Liver (tissue), 10 donors: ENCODE measurements at places on chromosomes 5 and 9.

GRCh38 chr5:122064992-122065391, 13.1 kb downstream of the LOX start:
- no peak for DNase-seq

GRCh38 chr5:154610321-154611154, 132.5 kb upstream of the HAND1 start:
- DNase-seq = peak; percentile 79

- DNase-seq = no peak
These were observed 101.3 kb downstream of the PAM start for GRCh38 chr5:102856389-102856777.

GRCh38 chr5:15959370-15960164, 220.0 kb downstream of the MARCHF11 start:
- DNase-seq = no peak

DNA sequence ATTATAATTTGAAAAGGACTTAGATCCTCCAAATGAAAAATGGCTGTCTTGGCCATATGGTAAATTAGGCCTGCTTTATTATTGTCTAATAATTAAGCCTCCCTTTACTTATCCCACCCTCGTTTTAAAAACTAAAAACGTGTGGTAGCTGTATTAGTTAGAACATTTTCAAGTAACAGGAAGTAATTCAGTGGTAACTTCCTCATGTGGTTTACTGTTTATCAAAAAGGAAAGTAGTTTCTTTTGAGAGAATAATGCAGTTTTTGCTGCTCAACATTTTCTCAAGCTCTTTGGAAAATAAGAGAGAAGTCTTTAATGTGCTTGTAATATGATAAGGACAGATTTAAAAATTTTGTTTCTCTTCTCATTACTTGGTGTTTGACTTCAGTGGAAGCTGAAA, 26.0 kb downstream of the ZCCHC7 start:
- no peak for DNase-seq

- no peak for DNase-seq
These were observed 35.8 kb upstream of the ATG10 start for GRCh38 chr5:81936066-81936465.

DNA sequence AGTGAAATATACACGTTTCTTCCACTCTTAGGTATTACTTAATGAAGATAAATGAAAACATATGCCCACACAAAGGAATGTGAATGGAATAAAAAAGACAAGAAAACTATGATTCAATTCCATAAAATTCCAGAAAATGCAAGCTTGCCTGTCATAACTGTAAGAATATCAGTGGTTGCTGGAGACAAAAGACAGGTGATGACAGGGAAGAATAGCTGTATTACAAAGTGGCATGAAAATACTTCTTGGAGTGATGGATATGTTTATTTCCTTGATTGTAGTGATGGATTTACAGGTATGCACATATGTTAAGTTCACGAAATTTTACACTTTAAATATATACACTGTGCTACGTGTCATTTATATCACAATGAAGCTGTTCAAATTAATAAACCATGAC, 553.3 kb downstream of the HTR1A start:
- no peak for DNase-seq

GRCh38 chr5:87541033-87541432, 128.3 kb upstream of the CCNH start:
- DNase-seq = no peak

DNA sequence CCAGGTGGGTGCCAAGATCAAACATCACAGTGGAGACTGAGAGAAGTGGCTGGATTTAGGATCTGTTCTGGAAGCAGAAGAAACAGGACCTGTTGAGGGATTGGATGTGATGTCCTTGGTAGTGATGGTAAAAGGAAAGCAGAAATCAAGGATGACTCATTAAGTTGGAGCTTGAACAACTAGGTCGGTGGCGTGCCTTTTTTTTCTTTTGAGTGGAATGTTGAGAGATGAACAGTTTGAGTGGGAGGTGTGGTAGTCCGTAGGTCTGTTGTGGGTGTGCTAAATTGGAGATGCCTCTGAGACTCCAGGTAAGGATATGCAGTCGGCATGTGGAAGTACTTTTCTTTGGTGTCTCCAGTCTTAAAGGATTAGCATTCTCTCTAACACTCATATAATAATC, 92.1 kb upstream of the IL12B start:
- no peak for DNase-seq

DNA sequence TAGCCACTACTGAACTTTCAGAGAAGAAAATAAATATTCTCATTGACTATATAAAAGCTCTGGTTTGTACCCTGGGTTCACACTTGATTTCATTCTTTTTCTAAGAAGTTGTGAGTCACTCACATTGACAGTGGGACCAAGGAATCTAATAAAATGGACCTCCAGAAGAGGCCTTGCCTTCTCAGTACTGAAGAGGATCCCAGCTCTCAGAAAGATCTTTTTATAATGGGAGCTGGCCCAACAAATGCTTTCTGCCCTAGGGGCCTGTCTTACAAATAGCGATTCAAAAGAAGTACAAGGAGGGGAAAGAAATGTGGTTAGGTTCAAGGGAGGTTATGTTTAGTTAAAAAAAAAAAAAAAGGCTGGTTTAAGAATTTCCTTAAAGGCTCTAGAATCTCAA, 237.9 kb downstream of the ISL1 start:
- no peak for DNase-seq

- DNase-seq = no peak
These were observed 181.1 kb upstream of the SPEF2 start for GRCh38 chr5:35436400-35437057.

DNA sequence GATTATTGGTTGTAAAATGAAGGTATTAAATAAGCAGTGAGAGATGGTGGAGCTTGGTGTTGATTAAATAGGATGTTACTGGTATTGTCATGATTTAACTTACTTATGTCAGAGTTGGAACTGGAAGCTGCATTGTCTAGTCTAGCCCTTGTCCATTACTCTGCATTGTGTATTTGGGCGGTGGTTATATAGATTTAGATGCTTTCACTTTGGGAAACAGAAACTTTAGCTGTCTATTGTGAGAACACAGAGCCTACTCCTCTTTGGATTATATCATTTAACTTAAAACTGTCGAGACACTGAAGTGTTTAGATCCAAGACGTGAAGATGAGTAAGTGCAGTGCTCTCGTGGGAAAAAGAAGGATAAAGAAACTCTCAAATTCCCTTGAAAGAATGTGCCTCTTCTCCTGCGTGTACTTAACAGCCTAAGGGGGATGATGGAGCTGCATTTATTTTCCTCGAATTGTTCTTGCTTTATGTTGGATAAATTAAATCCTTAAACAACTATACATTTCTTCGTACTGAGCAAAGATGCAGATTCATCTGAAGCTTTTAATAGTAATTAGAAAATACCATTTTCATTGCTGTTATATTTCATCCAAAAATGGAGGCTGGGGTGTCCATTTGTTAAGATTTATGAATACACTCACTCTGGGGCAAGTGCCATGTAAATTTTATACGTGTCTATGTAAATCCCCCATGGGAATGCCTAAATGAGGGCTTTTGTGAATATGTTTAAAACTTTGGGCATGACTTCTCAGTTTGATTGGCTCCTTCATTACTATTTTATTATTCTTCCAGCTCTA, 21.6 kb downstream of the FBXL7 start:
- no peak for DNase-seq

DNA sequence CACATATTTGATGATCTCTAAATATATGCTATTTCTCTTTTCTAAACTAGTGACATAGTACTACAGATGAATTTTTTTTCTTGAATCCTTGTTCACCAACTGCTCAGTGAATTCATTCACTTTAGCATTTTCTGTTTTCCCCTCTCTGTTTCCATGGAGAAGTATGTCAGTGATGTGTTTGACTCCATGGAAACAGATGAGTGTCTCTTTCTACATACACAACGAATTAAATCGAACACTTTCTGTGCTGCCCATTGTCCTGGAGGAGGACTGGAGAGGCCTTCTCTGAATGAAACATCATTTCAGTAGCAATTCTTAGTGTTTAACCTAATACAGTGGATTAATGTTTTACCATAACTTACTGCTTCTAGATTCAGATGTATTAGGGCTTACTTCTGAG, 9.5 kb downstream of the INVS start:
- DNase-seq = no peak
